ENCODE measurements at places on chromosomes 11 and 22.

DNA sequence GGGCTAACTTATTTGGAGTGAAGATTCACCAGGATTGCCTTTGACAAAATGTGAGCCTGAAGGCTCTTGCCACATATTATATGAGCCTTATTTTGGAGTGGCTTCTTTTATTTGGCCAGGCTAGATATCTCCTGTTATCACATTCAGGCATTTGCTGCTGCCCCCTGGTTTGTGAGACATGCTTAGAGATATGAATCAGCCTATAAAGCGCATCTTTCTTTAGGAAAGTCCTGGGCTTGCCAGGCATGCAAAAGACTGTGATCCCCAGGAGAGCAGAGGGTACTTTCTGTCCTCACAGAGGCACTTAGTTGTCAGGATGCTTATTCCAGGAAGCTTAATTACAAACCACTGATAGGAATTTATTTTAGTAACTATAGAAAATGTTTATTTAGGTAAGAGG is 333.3 kb downstream of the FAT3 start:
- no peak for DNase-seq

- DNase-seq, result peak; percentile 88
Observed at GRCh38 chr11:110425751-110426545, 3.8 kb upstream of the FDX1 start.

- peak; percentile 78 for DNase-seq
Observed at GRCh38 chr11:118618991-118619375, 11.6 kb downstream of the PHLDB1 start.

DNA sequence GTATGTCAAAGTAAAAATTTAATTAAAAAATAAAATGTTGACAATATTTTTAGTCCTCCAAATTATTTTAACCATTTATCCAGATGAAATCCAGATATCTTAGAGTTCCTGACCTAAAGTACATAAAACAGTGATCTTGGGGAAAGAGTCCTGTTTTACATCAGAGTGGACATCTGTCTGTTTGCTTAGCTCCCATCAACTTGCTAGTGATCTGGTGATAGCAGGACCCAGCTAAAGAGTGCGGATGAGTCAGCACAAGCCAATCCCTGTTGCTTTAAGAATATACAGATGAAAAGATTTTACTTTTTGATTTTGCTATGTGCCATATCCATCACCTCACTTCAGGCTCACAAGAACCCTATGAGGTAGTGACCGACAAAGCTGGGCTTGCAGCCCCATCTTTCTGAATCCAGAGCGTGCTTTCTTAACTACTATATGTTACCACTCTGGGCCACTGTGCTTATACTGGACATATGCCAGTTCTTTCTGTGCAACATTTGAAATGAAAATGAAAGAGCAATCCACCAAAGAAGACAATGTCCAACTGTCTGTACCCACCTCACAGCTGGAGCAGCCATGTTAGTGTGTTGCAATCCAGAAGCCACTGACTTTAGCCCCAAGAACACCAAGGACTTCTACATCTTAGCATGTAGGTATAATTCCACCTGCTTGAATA is 167.6 kb upstream of the SESN3 start:
- no peak for DNase-seq

DNA sequence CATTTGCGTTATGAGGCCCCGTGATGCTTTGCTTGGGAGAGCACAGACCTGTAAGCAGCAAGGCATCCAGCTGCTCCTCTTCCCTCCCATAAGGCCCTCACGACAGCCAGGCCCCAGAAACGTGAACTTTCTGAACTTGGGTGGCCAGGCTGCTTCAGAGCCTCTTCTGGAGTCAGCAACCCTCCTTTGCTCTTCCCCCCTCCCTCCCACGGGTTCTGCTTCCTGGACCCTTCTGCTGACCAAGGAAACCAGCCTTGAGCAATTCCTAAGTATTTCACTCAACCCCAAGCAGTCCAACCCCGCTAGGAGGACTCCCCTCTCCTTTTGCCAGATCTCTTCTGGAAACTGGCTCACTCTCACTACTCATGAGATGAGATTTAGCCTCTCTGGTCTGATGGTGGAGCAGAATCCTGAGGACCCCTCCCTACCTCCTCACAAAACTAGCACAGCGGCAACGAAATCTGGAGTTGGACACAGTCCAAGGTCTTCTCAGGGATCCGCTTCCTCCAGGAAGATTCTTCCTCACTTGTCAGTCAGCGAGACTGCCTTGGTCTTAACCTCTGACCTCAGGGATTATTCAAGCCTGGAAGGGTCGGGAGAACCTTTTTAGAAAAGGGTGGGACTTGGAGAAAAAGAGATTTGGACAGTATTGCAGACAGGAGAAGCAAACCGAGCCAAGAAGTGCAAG is 86.2 kb downstream of the UBASH3B start:
- peak; percentile 68 for DNase-seq

GRCh38 chr22:46763051-46763705 is 728 bp downstream of the TBC1D22A start:
- DNase-seq, result peak; percentile 7

DNA sequence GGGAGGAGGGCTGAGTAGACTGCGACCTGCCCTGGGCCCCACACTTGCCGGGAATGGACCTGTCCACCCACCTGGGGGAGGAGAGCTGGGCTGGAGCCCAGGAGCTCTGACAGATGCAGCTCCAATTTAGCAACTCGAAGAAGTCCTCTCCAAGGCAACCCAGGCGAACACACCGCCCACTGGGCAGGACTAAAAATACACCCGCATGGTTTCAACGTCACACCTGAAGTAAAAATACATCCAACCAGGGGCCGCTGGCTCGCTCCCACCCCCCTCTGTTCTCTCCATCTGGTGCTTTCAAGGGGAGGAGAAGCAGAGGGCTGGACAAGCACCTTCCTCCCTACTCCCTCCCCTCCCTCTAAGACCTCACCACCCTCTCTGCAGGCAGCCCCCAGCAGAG is 119.9 kb downstream of the FEZ1 start:
- no peak for DNase-seq

DNA sequence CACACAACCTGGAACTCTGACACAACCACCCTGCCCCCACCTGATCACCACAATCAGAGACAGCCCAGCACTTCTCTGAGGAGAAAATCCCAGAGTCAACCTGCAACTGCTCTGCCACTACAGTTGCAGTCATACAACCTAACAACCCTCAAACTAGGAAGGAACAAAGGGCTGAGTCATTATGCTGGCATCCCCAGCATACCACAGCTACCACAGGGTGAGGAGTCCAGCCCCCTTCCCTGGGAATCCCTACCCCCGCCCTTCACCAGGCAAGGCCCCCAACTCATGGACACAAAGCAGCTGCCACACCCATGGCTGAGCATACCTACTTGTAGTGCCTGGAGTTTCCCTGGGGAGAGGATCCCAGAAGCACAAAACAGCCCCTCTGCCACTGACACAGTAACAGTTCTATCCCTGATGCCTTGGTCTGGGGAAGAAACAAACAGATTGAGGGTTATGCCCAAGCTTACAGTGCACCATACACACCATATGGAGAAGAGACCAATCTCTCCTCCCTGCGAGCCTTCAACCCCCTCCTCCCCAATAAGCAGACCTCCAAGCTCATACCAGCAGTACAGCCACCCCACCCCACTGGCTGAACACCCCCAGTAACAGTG is 68.5 kb upstream of the C11orf58 start:
- peak; percentile 25 for DNase-seq

- DNase-seq, result no peak
Observed at GRCh38 chr11:45500451-45500850, 165.0 kb downstream of the CHST1 start.

DNA sequence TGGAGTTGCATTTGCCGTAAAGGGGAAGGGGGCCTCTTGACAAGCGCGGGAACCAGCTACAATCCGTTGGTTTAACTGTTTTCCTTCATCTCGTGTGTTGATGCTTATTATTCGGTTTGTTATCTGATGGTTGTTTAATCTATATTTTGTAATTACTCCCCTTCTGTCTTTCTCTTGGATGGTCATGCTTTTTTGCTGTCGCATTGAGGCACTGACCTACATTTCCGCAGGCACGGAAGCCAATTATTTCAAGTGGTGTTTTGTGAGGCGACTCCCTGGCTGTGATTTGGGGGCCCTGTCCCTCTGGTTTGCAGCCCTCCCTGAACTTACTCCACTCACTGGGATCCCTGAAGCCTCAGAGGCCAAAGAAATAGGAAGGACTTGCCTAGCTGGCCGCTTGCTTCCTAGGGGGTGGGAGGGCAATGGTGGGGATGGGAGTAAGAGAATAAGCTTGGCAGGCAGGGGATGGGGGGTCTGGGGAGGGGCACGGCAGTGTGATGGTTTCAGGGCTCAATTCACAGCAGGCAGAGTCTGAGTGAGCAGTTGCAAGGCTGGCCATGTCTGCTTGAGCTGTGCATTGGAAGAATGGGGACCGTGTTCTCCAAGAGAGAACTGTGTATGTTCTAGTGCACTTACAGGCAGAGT is 165.8 kb upstream of the B3GAT1 start:
- DNase-seq, result no peak

GRCh38 chr11:67288198-67288451 is 978 bp upstream of the ANKRD13D start:
- DNase-seq, result no peak

GRCh38 chr11:7204778-7205177 is 46.9 kb upstream of the SYT9 start:
- no peak for DNase-seq

- DNase-seq, result no peak
Observed at GRCh38 chr11:11983427-11983826, 25.0 kb downstream of the DKK3 start.

DNA sequence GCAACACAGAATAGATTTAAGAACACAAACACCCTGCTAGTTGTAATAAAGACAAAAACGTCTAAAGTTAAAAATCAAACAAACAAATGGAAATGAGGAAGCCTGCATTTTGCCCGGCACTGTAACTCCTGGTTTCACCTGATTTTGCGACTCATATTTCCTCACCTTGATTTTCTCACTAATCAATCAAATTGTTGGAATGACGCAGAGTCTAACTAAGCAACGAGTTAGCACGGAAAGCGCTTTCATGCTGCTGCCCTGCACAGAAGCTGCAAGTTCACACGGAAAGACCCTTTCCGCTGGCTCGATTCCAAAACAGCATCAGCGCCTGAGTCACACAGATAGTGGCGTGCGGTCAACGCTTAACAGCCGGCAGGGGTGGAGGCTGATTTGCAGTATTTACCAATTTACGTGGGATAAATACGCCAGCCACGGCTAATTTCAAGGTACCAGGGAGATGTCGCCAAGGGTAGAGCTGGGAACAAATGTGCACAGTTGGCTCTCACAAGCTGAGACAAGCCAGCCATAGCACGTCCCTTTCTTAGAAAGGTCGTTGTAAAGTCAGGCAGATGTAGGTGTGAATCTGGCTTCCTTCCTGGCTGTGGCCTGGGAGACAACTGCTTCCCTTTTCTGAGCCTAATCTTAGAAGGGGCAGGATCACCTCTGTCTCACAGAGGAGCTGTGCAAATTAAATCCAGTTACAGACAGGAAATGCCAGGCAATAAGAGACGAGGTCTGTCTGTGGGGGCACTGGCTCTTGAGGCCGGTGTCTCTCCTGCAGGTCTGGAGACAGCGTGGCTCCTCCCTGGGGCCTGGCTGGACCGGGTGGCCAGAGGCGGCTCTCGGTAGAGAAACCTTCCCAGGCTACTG is 76.9 kb upstream of the TTLL12 start:
- DNase-seq, result peak; percentile 88
